ENCODE measurements at places on chromosomes 2 and 18.

GRCh38 chr2:59389240-59389639 is 1148.1 kb upstream of the FANCL start:
- DNase-seq = no peak

- DNase-seq = no peak
Measured at GRCh38 chr2:124024561-124025170, 421 bp upstream of the CNTNAP5 start.

- no peak for DNase-seq
Measured at GRCh38 chr2:54964271-54964670, 86.0 kb downstream of the RTN4 start.

DNA sequence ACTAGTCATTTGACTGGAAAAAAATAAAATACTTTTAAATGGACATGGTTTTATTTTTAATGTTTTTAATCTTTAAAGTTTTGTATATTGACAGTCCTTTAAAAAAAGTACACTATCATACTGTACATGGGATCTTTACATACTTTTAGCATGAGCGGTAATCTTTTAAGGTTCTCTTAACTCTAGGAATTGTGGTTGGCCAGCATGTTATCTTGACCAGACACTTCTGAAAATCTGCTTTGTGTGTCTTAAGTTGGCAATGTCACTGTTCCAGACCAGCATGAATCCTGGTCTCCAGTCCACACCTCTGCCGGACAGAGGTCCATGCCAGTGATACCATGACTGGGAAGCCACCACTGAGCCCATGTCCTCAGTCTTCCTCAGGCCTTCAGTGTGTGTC is 17.7 kb downstream of the ITGB1BP1 start:
- no peak for DNase-seq

DNA sequence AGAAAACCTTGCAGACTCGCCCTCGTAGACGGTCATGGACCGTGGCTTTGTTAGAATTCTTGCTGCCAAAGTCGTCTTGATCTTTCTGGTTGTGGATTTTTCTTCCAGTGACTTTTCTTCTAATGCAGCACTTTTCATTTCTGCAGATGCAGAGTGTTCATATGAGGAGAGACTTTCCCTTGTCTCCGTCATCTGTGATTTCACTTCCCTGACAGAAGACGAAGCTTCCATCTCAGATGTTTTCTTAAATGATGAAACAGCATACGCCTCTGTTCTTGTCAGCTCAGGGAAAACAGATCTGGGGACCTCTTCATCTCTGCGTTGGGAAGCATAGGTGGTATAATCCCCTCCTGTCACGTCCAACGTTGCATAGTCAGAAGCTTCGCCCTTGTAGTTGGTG is 50.9 kb downstream of the PLEKHA3 start:
- no peak for DNase-seq

DNA sequence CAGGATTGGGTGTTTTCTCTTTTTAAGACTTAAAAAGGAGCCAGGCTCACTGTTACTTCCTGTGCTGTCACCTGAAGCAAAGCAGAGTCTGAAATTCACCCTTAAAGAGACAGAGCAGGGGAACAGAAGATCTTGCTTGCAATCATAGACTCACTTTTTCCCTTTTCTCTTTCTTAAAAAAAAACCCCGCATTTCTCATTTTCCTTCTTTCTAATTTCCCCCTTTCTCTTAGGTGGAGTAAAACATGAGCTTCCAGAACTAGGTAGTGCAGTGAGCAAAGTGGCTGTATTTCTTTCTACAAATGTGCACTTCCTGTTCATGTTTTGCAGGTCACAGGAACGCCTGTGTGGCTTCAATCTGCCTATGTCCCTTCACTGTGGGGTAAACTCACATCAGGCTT is 381.2 kb downstream of the LPIN1 start:
- no peak for DNase-seq

DNA sequence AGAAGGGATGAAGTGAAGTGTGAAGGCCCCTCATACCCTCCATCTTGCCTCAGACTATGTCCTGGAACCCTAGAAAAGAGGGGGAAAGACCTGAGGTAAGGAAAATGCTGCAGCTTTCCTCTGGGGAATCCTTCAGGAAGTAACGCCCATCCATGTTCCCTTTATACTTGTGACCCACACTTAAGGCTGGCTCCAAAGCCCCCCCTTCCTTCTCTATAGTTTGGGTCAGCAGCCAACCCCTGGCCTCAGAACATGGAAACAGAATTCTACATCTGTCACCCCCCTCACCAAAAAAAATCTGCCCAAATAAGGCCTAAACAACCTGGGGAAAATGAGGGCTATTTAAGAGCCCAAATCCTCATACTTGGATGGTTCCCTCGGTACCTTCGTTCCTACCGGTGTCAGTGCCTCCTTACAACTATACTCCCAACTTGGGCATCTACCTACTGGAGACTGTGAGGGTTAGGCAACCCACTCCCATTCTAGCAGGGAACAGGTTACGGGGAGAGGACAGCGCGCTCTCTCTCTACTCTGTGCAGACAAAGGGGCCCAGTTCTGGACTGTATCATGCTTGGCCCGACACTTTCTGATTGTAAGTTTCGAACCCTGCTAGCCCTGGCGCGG is 689 bp downstream of the OST4 start:
- DNase-seq = no peak

DNA sequence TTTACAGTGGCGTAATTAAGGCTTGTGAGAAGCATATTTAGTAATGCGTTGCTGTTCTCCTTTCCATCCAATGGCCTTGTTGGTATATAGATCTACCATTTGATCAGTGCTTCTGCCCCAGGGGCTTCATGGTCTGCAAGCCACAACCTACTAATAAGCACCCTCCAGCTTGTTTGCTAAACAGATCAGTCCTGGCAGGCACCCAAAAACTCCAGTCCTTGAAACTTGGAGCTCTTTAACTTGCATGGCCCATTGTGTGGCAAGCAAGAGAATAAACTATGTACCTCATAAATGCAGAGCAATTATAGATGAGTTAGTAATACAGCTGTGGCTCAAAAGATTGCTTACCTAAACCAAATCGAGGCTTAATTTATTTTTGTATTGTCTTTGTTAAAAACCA is 158.5 kb downstream of the FTCDNL1 start:
- DNase-seq = no peak

DNA sequence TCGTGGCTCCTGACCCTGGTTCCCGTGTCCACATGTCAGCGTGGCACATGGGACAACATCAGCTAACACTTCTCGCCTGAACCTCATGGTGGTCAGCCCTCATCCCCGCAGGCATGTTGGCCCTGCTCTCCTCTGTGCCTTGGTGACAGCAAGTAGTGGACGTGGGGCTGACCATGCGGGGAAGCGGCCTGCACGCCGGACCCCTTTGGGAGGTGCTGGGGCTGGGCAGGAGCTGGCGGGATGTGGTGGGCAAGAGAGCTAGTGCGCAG is 249.5 kb downstream of the TWIST2 start:
- DNase-seq = no peak

DNA sequence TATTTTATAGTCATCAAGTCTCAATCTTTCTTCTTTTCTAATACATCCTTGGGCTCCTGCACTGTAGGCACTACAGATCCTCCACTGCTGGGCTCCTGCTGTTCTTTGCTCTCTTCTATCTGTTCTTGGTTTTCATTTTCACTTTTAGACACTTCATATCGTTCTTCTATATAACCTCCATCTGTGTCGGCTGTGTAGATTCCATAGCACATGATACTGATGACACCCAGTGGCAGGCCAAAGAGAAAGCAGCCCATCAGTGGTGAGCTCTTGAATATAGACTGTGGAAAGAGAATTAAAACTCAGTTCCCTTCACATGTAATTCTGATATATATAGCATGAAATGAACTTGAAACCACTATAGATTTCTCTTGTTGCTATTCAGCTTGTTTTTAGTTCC is 38.0 kb downstream of the TMX3 start:
- no peak for DNase-seq

GRCh38 chr2:20456636-20457426 is 10.0 kb downstream of the RHOB start:
- DNase-seq = no peak

DNA sequence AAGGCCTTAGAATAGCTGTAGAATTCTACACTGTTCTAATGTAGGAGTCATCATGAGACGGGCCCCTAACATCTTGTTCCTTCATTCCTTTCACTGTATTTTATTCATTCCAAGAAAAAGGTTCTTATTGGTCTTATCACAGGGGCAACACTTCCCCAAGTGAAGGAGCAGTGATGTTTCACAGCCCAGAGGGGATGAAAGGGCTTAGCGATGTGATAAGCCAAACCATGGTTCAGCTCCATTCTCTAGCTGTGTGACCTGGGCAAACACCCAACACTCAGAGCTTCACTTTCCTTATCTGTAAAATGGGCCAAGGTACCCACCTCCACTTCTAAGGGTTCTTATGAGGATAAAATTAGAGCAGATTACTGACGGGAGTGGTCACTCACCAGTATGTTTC is 25.4 kb upstream of the HS6ST1 start:
- no peak for DNase-seq

GRCh38 chr2:191347881-191348280 is 102.7 kb downstream of the MYO1B start:
- DNase-seq = no peak

DNA sequence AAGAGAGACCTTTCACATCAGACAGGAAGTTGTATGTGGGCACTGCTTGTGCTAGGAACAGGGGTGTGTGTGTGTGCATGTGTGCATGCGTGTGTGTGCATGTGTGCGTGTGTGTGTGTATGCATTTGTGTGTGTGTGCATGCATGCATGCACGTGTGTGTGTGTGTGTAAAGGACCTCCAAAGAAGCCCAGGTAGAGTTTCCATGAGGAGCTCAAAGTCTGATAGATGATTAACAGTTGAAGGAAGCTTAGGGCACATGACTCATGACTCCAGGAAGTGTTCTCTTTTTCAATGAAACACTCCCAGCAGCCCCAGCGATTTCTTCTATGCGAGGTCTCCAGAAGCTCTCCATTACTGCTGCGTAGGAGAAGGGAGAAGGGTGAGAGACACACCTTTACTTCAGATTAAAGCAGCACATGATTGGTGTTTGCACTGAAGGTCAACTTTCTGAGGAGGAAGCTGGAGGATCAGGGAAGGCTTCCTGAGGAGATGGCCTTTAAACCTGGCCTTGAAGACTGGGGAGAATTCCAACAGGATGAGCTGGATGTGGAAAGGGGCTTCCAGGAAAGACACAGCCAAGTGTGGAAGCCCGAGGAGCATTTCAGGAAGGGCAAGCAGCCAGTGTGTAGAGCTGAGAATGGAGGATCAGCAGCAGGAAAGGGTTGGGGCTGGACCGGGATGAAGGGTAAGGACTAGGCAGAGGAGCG is 77.7 kb downstream of the SMAD4 start:
- no peak for DNase-seq

All from AG04449 (cell line).